ENCODE measurements at places on chromosomes 7 and 10.

DNA sequence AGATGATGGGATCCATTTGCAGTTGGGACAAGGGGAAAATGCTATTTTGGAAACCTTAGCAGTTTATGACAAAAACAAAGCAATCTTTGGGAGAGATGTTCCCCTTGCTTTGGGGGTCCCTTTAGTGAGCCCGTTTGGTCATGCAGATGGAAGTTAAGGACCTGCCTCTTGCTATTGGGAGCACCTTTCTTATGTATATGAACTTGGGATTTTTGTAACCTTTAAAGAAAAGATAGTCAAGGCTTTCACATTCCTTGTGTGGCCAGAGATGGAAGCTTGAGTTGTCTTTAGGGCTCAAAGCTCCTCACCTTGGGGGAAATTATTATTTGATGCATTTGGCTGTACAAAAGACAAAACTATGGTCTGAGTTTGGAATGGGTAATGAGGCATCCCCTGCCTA, 179.0 kb upstream of the PLPP4 start:
- DNase-seq = no peak

DNA sequence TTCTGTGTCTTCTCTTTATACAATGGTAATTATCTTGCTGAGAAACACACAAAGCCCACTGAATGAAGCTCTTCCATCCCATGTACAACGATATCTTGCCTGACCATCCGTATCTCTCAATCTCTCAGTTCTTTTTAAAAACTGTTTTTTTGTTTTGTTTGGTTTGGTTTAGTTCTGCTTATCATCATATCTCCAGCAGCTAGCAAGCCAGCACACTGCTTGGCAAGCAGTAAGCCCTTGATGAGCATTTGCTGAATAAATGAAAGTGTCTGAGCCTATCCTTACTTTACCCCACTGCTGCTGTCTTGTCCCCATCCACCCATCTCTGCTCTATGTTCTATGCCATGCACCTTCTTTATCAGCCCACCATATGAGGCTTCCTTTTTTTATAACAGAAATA, 34.2 kb downstream of the ITGB1 start:
- no peak for DNase-seq

- DNase-seq = no peak
Measured at GRCh38 chr10:96125142-96125515, 5.0 kb upstream of the ZNF518A start.

DNA sequence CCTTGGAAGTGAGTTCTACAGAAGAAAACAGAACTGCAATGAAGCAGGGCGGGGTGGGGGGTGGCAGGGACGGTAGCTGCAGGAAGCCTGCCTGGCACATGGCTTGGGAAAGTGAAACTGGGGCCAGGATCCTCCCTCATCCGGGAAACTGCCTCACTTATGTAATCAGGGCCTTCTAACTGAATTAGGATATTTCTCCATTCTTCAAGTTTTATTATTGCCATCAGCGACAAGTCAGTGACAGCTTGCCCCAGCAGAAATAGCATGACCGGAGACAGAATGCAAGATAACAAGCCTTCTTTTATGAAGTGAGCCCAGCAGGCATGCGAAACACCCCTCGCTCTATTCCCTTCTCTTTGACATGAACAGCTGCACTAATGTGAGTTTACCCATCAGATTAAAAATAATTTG, 77.5 kb upstream of the CACUL1 start:
- no peak for DNase-seq

DNA sequence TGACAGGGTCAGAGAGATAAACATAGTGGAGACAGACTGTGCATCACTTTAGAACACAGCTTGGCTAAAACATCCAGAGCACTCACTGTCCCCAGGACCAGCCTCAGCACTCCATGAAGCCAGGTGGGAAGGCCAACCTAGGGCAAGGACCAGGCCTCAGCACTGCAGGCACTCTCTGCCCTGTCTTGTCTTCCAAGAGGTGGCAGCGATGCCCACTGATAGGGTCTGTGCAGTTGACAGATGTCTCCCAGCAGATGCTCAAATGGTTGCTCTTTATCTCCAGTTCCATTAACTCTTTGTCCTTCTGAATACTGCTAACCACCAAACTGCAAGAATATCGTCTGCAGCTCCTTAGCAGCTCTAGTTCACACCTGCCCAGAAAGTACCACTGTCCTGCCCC, 9.1 kb downstream of the DDX56 start:
- DNase-seq = no peak

DNA sequence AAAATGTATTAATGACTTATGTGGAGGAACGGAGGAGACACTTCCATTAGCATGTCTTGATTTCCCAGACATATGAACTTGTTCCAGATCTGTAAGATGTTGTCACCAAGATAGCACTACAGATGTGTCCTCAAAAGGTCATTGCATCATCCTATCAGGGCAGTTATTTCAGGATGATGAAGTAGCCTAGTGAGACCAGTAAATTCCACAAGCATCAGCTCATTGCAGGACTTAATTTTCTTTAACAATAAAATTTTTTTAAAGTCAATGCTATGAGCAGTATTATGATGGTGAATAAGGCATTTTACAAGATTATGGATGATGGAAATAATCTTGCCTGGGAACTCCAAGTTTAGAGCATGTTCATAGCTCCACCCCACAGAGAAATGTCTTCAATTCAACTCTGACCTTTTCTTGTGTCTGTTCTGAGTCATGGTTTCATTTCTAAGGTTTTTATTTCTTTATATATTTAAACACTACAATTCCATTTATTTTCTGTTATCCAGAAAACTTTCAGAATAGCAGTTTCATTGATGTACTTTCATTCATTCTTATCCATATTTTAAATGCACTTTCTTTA, 1203.3 kb upstream of the CELF2 start:
- DNase-seq = no peak

GRCh38 chr7:18895456-18895855, 222.0 kb downstream of the TWIST1 start:
- no peak for DNase-seq

DNA sequence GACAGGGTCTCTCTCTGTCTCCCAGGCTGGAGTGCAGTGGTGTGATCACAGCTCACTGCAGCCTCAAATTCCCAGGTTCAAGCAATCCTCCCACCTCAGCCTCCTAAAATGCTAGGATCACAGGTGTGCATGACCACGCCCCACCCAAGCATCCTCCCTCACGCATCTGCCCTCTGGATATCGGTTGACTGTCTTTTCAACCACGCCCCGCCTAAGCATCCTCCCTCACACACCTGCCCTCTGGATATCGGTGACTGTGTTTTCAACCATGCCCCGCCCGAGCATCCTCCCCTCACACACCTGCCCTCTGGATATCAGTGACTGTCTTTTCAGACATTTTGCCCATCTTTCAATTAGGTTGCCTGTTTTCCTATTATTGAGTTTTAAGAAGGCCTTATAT, 140.5 kb downstream of the MAD1L1 start:
- no peak for DNase-seq

DNA sequence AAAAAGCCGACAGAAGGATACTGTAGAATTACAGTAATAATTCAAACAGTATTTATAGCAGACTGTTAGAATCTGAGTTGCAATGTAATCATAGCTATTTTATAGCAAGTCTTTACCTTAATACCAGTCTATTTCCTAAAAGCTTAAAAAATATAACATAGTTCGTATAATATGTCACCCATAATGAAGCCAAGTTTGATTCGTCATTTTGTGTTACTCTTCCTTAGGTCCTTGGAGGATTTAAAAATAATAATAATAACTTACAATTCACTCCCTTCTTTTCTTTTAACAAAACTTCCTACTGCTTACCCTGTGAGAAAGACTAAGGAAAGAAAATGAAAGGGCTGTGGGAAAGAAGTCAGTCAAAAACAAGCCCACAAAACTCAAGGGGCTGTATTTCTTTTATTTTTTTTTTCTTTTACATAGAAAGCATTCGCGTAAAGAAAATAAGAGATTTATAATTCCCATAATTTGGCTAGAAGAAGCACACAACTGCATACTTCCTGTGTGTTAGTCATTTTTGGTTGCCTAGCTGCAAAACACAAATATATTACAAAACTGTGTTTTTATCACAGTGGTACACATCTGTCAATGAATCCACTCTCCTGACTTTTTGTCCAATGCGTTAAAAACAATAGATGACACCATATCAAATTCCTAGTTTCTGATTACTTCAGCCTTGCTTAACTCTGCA, 187.2 kb upstream of the CELF2 start:
- DNase-seq = no peak

- no peak for DNase-seq
Measured at GRCh38 chr7:131057015-131057793, 270.5 kb upstream of the MKLN1 start.

DNA sequence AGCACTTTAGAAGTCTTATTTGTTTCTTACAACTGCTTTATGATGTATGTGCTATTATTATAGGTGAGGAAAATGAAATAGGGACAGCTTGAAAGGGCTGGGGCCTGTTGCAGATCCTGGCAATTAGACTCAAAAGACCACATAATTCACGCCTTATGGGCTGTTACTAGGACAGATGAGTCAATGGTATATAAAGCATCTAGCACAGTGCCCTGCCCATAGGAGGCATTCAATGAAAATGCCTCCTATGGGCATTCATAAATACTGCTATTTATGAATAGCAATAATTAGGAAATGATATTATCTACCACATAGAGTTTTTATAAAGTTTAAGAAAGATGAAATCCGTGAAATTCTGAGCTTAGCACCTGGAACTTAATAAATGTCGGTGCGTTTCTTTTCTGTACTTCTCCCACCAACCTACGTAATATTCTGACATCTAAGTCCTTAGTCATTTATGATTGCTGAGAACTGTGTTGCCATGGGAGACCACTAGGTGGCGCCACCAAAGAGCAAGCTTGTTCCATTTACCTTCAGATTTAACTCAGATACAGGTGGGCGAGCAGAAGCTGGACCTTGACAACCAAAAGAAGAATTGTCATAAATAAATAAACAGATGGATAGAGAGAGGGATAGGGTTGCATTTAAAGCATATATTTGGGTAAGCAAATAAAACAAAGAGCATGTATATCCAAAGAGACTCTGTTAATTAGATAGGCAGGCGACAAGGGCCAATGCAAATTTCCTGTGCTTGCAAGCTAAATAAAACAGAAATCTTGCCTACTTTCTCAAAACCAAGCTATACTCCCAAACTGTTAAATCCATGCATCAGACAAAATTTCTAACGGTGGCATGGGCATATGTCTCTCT, 699.9 kb downstream of the INHBA start:
- DNase-seq = no peak

- DNase-seq = no peak
Measured at GRCh38 chr7:95593343-95593742, 3.0 kb downstream of the PDK4 start.

- no peak for DNase-seq
Measured at GRCh38 chr7:146136357-146136875, 19.8 kb downstream of the CNTNAP2 start.

GRCh38 chr10:110434489-110435096, 63.1 kb upstream of the DUSP5 start:
- no peak for DNase-seq

DNA sequence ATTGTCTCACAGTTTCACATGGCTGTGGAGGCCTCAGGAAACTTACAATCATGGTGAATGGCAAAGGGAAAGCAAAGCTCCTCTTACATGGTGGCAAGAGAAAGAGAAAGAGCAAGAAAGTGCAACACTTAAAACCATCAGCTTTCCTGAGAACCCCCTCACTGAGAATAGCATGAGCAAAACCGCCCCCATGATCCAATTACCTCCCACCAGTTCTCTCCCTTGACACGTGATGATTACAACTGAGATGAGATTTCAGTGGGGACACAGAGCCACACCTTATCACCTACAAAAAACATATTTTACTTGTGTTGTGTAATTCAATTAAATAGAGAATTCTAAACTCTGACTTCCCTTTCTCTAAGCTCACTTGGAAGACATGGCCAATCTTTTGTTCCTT, 80.2 kb downstream of the SEMA3C start:
- no peak for DNase-seq

DNA sequence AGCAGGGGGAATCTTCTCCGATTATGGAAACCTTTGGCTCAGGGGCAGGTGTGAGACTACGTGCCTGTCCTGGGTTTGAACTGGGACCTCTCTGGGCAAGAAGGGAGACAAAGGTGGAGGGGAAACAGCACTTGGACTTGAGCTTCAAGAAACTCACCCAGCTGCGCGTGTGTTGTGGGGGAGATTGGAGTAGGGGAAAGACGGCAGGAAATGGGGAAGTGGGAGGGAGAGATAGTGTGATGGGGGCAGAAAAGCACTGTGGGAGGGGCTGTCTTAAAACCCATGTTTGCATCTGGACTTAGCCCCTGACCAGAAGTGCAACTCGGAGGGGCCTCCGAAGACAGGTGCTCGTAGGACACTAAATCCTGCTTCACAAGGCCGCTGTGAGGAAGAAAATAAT, 107.0 kb downstream of the HIP1 start:
- DNase-seq = no peak

- no peak for DNase-seq
Measured at GRCh38 chr10:124068929-124069328, 24.5 kb downstream of the CHST15 start.

GRCh38 chr10:43204042-43204942, 62.6 kb downstream of the RASGEF1A start:
- DNase-seq = no peak

DNA sequence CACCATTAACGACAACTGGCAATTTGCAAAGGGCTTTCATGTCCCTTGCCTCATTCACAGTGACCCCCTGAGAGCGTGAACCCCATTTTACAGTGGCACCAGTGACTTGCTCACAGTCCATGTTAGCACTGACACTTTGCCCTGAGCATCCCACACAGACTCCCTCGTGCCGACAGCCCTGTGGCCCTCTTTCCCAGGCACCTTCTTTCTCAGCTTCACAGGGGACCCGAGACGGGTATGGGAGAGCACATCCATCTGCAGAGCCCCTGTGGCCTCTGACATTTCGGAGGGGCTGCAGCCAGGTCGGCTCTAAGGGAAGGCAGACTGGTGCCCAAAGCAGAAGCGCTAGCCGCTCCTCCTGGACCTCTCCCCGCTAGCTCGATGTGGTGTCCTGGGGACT, 10.8 kb downstream of the LOXL4 start:
- no peak for DNase-seq

DNA sequence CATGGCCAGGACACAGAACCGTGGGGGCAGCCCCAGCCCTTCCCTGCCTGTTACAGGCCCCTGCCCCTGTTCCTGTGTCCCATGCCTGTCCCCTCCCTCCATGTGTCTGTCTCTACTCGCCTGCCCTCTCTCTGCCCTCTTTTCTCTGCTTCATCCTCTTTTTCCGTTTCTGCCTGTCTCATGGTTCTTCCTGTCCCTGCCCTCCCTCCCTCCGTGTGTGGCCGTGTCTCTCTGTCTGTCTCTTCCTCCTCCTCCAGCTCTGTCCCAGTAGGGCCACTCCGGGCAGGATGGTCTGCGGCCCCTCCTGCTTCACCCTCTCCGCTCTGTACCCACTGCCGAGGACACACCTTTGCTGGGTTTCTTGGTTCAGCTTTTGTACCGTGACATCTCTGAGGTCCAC, 137.4 kb downstream of the FAM53B start:
- no peak for DNase-seq

GRCh38 chr10:27225011-27225590, 15.5 kb downstream of the ACBD5 start:
- DNase-seq = no peak

- DNase-seq = no peak
Measured at GRCh38 chr7:78232806-78233205, 434.2 kb downstream of the PHTF2 start.

GRCh38 chr7:30694774-30695721, 12.8 kb upstream of the CRHR2 start:
- no peak for DNase-seq

- no peak for DNase-seq
Measured at GRCh38 chr7:105871142-105871541, 5.3 kb downstream of the ATXN7L1 start.

GRCh38 chr10:71014021-71014805, 125.8 kb upstream of the PCBD1 start:
- no peak for DNase-seq
